NCI-H1092 treated with DMSO at 0.1 percent for 48 hours (cell line): ENCODE measurements at places on chromosomes 6 and 20.

- DNase-seq, result no peak
Observed at GRCh38 chr6:100881707-100882040, 545 bp upstream of the ASCC3 start.

DNA sequence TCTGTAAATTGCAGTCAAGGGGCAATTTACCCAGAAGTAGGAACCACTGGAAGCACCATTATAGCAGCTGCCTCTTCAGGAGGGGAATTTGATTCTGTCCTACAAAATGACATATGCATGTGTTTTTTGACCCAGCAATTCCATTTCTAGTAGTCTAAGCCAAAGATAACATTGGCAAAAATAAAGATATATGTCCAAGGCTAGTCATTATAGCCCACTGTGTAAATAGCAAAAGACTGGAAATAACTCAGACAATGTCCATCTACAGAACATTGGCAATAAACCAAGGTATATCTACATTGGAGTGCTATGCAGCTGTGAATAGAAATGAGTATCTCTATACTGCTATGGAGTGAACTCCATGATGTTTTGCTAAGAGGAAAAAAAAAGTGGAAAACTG is 12.5 kb upstream of the PANK2 start:
- DNase-seq, result no peak

GRCh38 chr6:138988469-138988834 is 399 bp upstream of the REPS1 start:
- no peak for DNase-seq

- DNase-seq, result no peak
Observed at GRCh38 chr6:87881342-87881895, 166.2 kb upstream of the SPACA1 start.

DNA sequence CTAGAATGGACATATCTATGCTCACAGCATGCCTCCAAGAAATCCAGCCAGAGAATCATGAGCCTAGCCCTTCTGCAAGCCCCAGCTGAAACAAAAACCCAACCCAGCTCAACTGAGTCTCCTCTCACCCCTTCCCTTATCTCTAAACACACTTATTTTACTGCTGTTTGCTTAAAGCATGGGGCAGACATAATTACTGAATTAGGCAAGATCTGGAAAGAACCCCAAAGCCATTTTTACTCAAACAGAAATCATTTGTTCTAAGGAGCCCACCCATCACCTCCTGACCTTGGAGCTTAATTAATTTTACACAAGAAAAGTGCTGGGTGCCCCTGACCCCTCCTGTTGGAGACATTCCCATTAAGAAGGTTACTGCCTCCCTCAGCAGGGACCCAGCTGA is 291.6 kb downstream of the MAFB start:
- DNase-seq, result no peak

- no peak for DNase-seq
Observed at GRCh38 chr6:33851959-33852358, 48.2 kb upstream of the MLN start.

GRCh38 chr6:116447496-116448011 is 13.6 kb upstream of the CALHM6 start:
- no peak for DNase-seq

DNA sequence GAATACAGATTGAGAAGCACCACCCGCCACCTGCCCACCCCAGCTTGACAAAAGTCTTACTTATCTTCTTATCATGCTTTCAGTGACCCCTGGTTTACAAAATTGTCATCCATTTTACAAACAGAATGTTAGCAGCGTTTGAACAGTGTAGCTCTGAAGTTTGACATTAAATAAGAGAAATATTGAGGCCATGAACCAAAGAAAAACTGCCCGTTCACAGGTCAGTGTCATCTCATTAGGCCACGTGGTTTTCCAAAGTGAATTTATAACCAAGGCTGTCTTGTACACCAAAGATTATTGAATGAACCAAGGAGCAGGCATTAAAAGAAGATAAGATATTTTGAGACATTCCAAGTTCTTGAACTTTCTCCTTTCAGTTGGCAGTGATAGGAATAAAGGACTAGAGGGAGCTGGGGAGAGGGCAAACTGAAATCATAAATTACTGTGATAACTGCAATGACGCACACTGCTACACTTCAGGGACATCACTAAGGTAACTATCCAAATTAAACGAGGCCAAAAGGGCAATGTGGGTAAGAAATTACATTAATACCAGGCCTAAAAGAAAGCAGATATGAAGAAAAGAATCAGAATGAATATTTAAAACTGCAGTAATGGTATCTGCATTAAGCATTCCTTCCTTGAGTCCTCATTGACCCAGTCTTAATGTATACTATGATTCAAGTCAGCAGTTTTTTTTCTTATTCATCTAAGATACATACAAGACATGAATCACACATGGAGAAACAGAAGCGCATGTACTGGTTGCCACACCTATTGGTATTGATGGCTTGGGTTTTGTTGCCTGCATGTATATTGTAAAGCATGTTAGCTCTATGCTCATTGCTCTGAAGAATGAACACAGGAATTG is 159.8 kb upstream of the ARG1 start:
- no peak for DNase-seq

DNA sequence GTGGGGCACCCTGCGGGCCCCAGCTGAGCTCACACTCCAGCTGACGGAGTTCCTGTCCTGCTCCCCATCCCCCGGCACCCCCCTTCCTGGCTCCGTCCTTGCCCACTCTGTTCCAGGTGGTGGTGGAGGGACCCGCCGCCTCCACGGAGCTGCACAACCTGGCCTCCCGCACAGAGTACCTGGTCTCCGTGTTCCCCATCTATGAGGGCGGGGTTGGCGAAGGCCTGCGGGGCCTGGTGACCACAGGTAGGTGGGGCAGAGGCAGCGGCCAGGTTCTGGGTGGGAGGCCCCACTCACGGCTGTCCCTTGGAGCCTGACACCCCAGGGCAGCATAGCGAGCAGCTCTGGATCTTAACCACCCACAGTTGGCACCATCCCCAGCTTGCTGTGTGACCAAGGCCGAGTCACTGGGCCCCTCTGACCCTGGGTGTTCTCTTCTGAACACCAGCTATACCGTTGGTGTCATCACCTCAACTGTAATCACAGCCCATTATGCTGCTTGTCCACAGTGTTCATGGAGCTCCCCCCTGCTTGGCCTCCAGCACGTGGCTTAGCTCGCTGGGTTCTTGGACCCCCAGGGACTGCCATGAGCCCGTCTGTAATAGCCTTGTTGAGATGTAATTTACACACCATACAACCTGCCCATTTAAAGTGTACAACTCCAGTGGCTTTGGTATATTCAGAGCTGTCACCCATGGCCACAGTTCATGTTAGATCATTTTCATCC is 17.4 kb downstream of the COL20A1 start:
- no peak for DNase-seq

- DNase-seq, result peak; percentile 9
Observed at GRCh38 chr20:2521369-2522305, 12.9 kb upstream of the ZNF343 start.

- DNase-seq, result no peak
Observed at GRCh38 chr6:4313044-4313686, 177.8 kb upstream of the ECI2 start.

DNA sequence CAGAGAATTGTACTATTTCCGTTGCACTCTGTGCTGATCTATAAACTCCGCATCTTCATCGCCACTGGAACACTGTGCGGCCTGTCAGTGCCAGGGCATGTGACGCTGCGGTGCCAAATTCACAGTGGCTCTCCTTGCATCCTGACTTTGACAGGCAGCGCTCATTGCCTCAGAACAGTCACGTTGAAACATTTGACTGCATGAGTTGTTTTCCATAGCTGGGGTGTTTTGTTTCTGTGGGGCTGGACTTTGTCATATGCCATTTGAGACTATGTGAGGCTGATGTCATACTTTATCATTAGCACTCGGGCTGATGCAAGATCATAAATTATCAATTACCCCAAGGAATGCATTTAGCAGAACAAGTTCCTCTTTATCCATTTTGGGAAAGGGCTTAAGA is 32.7 kb downstream of the CFAP61 start:
- DNase-seq, result no peak

- DNase-seq, result no peak
Observed at GRCh38 chr20:14859627-14860026, 522.2 kb upstream of the FLRT3 start.

DNA sequence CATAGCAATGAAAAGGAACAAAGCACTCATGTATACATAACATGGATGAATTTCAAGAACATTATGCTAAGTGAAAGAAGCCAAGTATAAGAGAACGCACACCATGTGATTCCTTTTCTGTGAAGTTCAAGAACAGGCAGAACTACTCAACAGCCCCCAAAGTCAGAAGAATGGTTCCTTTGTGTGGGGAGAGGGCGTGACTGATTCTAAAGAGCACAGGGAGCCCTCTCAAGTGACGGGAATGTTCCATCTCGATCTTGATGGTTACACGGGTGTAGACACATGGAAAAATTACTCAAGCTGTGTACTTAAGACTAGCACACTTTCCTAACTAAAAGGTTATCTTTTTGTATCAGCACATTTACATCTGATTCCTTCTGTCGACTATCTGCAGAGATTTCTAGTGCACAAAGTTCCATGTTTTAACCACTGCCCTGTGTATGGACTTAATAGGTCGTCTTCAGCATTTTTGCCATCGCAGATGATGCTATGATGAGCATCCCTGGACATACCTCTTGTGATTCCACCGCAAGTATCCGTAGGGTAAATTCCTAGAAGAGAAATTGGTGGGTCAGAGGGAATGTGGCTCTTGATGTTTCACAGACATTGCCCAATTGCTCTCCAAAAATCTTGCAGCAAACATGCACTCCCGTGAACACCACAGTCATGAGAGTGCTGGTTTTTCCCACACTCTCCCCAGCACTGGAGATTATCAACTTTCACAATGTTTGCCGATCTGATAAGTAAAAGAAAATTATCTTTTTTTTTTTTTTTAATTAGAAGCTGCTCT is 279.3 kb downstream of the BMP7 start:
- DNase-seq, result no peak

GRCh38 chr6:155832596-155832995 is 377.0 kb upstream of the NOX3 start:
- DNase-seq, result no peak
